ENCODE measurements at places on chromosomes 3 and 15.

DNA sequence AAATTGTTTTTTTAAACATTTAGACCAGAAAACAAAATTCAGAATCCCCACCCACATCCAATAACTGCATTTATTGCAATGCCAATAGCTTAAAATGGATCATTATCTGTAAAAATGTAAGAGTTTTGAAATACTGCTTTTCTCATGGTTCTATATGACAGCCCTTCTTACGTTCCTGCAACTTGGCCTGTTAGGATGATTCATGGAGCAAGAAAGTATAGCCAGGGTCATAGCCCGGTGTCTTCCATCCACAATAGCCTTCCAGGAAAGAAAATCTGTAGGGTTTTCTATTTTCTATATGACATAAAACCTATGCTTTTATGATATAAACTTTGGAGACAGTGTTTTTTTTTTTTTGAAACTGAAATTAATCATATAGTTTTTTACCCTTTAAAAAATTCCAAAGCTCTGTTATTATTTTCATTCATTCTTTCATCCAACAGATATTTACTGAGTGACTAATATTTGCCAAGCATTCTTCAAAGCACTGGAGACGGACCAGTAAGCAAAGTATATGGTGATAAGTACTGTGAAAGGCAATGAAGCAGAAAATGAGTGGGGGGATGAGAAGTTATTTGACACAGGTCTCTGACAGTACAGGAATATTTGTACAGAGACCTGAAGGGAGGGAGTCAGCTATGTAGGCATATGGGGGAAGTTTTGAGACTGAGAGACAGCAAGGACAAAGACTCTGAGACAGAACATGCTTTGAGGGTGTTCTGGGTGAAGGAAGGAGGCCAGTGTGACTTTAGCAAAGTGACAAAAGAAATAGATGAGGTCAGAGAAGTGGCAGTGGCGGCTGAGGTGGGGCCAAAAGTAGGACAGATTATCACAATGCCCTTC lies 29.0 kb upstream of the SLC2A2 start:
- DNase-seq, result no peak

- DNase-seq, result no peak
Observed at GRCh38 chr3:69012800-69013252, 658 bp downstream of the EOGT start.

GRCh38 chr3:16476636-16477035 lies 36.9 kb downstream of the RFTN1 start:
- DNase-seq, result no peak

DNA sequence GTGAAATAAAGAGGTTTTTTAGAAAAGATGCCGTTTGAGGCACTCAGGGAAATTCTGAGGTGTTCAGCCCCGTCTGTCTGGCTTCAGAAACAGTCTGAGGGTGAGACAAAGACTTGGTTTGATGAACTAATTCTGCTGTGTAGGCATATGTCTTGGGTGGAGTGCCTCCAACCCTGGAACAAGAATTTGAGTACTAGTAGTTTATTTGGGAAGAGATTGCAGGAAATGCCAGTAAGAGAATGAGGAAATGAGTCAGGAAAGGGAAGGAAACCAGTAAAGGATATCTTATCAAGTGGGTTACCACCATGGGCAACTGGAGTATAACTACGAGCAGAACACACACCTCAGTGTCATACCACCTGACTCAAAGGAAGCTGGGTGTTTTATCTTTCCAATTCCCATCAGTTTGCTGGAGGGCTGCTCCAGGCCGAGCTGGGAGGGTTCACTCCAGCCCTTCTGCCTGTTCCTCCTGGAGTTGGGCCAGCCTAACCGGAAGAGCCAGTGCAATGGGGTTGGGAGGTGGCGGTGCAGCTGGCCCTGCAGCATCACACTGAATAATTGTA lies 75.3 kb downstream of the TGFBR2 start:
- no peak for DNase-seq

DNA sequence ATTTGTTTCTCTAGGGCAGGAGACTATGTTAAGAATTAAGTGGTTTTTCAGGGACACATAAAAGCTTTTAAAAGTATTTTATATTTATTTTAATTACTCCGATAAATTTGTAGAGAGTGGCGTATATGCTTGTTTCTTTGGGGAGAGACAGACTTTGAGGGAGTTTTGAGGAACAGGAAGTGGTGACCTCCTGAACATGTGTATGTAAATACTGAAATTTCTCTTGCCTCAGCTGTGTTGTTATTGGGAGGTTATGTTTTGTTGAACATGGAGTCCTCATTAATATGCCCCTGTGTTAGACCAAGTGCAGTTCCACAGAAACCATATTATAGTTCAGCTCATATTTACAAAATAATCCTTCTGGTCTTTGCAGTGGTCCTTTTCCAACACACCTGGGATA lies 41.8 kb upstream of the UTS2B start:
- no peak for DNase-seq

- DNase-seq, result no peak
Observed at GRCh38 chr3:36662626-36663025, 101.7 kb downstream of the DCLK3 start.

DNA sequence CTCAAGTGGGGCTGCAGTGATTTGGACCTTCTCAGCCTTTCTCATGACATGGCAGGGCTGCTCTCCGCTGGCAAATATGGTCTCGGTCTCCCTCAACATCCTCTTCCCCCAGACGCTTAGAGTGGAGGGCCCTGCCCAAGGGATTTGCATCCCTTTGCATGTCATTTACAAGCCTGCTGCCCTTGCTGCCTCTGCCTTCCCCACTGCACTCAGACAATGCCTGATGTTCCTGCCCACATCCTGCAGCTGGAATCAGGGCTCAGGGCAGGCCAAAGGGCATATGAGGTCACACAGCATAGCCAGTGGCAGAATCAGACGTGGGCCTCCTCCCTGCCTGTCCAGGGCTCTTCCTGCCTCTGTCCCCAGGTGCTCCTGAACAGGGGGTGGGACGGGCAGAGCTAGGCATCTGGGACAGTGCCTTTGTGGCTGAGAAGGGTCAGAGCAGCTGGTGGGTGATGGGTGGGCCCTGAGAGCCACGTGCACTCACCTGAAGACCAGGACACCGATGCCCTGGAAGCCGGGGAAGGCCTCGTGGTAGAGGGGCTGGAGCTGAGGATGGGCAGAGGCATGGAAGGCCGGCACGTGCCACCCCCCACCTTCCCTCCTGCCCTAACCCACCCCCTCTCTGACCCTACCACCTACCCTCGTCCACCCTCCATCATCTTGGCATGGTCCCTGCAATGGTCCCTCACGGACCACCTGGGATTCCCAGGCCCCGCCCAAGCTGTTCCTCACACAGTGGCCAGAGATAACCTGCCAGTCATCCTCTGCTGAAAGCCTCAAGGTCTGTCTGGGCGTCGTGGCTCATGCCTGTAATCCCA lies 27.4 kb upstream of the GOLGA6C start:
- no peak for DNase-seq
